ENCODE measurements at places on chromosomes 12 and 14.

- DNase-seq, result no peak
Measured at GRCh38 chr14:100547633-100548294, 39.5 kb downstream of the BEGAIN start.

DNA sequence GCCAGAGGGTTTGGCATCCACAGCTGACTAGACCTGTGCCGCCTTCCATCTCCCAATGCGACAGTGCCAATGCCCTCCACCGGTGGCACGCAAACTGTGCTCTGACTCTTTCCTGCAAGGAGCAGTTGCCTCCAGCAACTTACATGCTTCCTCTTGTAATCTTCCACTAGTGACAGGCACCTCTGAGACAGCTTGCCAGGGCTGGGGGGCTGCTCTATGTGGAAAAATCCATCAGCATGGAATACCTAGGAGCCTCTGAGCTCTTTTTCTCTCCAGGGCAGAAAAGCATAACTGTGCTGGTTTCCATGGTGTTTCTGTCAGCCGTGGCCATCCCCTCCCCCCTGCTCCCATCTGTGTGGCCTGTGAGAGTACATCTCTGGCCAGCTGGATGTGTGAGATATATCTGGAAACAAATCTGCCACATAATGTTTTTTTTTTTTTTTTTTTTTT is 110.6 kb downstream of the MYRFL start:
- no peak for DNase-seq

DNA sequence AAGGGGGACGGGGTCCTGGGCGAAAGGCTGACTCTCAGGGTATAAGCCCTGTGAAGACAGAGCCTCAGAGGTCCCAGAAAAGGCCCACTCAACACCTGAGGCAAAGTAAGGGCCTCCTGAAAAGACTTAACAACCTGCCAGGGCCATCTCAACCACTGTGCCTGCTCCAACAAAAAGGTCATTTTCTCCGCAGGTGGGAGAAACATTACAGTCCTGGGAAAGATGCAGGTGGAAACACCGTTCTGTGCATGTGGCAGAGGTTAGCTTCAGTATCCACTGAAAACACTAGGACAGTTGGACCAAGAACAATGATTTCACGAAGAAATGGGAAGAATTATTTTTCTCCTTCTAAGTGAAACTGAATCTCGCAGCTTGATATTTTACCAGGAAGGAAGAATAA is 50.9 kb downstream of the CCDC88C start:
- no peak for DNase-seq

- no peak for DNase-seq
Measured at GRCh38 chr12:40469736-40470135, 222.5 kb upstream of the CNTN1 start.

DNA sequence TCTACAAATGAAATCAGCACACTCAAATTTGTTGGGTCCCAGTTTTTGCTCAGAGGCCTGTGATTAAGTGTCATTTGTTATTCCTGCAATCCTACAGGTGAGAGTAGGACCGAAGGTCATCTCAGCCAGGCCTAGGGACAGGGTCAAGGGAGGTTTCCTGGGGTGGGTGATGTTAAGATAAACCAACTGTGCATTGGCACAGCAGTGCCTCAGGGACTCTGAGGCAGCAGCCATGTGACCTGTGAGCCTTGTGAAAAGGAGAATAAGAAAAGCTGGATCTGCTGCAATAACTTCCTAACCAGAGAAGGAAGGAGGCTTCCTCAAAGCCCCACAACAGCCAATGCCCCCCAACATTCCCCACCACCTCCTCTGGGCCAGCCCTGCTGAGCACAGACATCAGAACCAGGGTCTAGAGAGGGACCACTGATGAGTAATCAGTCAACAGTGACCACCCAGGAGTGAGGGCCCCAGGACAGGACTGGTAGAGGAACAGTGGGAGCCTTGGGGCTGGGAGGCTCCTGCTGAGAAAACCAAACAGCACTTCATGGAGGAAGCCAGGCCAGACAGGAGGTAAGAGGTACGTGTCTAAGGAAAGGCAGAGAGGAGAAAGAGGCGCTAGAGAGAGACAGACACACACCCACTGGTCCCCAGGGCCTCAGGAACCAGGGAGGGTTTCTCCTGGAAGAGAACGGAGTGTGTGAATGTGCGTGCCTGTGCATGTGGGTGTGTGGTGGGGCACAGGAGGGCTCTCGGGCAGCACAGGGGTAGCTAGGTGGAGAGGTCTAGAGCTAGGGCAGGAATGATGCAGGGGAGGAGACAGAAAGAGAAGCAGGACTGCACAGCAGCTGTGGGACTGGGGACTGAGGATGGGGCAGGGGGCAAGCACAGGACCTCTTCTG is 82.4 kb downstream of the ITPK1 start:
- no peak for DNase-seq

Data from activated T-helper 9 cell treated with anti-CD3 and anti-CD28 coated beads, Interleukin-2, amount 50 U/mL, for 16 hours (primary cell).